Cardiac septum (tissue), 1 donor: ENCODE measurements at places on chromosomes 12 and 14. TPM values are rescaled to one million over a fixed set of nuclear protein-coding genes. Genes with fewer than 3 reads are reported as not detected.

The C1R gene
- 96.9 TPM for total RNA-seq

The KLHL33 gene
- 0.35 TPM for total RNA-seq

The GPD1 gene
- 5.1 TPM for total RNA-seq

The KRT75 gene
- total RNA-seq, result not detected

- DNase-seq, result peak; percentile 55
Measured at GRCh38 chr12:109560867-109561710, 12.2 kb downstream of the MMAB start.

GRCh38 chr12:1635301-1636095 lies 6.5 kb downstream of the WNT5B start:
- DNase-seq, result no peak

The FAM90A1 gene
- total RNA-seq, result not detected

- DNase-seq, result no peak
Measured at GRCh38 chr12:27025116-27025515, 2.8 kb downstream of the MED21 start.

- no peak for DNase-seq
Measured at GRCh38 chr14:104665114-104665656, 24.2 kb upstream of the INF2 start.

GRCh38 chr14:43168371-43168925 lies 1338.6 kb downstream of the FSCB start:
- DNase-seq, result no peak
